ENCODE measurements at places on chromosomes 1 and 21.
A peak's percentile ranks its signal among the peaks of the same experiment; 100 is the strongest.

GRCh38 chr1:176243746-176244145 lies 36.7 kb upstream of the COP1 start:
- no peak for DNase-seq

GRCh38 chr1:211327346-211327921 lies 801 bp downstream of the TRAF5 start:
- DNase-seq = no peak

GRCh38 chr1:67874501-67875111 lies 41.3 kb upstream of the GNG12 start:
- DNase-seq = no peak

- no peak for DNase-seq
Observed at GRCh38 chr21:45853703-45854342, 127.7 kb upstream of the COL6A1 start.

GRCh38 chr1:1324524-1325287 lies at the start of the genes CPTP and INTS11:
CPTP (plus strand) TSS chr1:1324802; CDS start chr1:1326911, 2,109 bp downstream.
INTS11 (minus strand) TSS chr1:1324660; CDS start chr1:1324608, 52 bp downstream.
- DNase-seq = peak; percentile 96

GRCh38 chr1:157482174-157482573 lies 70.1 kb downstream of the FCRL5 start:
- DNase-seq = no peak

- DNase-seq = no peak
Observed at GRCh38 chr1:32701421-32701911, 1.1 kb downstream of the SYNC start.

DNA sequence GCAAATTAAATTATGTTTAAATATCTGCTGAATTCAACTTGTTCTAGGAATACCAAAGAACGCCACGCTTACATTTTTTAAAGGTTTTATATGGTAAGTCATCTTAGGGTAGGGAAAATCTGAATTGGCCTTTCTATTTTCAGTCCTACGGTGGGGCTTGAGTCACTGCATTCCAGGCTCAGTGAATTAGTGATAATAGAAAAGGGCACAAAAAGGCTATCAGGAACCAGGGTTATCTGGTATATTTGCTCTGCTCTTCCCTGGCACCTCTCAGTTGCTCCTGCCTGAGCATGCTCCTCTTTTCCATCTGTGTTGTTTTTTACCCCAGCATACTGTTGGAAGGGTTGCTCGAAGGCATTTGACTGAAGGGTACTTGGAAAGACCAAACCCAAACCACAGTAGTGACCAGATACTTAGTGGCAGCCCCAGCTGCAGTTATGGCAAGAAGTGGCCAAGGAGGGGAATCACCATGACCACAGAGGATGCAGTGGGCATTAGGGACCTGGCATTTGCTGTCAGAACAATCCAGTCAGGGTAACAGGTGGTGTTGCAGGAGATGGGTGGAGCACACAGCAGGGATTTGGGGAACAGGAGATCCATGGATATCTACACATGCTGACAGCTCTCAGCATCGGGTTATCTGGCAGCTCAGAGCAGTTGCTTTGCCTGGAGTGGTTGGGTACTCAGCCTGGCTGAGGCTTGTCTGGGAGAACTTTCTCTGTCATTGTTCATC lies 2.3 kb downstream of the OVAAL start:
- DNase-seq = no peak

GRCh38 chr1:170290276-170290675 lies 144.5 kb downstream of the NTMT2 start:
- no peak for DNase-seq

- DNase-seq = no peak
Observed at GRCh38 chr1:215543191-215543606, 23.9 kb upstream of the KCTD3 start.

- no peak for DNase-seq
Observed at GRCh38 chr1:233020426-233020825, 70.0 kb downstream of the NTPCR start.
